ENCODE measurements at places on chromosomes 7 and 10.

- ATAC-seq, result peak; percentile 69
Measured at GRCh38 chr7:143299840-143300239, 11.7 kb downstream of the CASP2 start.

DNA sequence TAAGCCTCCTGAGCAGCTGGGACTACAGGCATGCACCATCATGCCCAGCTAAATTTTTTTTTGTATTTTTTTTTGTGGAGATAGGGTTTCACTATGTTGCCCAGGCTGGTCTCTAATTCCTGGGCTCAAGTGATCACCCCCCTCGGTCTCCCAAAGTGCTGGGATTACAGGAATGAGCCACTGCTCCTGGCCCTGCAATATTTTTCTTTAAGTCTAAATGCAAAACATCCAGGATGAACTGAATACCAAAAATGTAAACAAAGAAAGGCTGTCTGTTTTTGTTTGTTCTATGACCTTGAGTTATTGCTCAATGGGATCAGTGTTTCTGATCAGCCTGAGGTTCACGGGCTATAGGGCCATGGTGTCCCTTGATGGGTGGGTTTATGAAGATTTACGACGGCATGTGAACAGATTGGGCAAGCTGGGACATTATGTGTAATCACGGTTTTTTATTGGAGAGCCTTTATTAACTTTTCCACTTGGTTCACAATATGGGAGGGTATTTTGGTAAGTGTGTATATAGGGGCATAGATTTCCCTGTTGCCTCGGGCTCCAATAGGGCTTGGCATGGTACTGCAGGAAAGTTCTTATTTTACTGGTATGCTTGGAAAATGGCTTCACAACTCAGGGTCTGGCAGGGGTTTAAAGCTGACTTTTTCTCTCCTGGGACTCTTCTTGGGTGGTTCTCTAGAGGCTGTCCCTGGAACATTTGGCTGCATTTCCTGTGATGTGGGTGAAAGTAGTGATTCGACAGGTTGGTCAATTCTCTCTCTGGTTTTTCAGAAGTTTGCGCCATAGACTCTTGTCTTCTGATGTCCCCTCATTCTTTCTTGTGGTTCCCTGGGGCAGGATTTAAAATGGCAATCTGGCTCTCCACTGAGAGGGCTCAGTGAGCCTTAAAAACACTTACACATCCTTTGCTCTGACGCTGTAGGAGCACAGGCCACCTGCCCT, 41.6 kb downstream of the MRPS33 start:
- no peak for ATAC-seq

DNA sequence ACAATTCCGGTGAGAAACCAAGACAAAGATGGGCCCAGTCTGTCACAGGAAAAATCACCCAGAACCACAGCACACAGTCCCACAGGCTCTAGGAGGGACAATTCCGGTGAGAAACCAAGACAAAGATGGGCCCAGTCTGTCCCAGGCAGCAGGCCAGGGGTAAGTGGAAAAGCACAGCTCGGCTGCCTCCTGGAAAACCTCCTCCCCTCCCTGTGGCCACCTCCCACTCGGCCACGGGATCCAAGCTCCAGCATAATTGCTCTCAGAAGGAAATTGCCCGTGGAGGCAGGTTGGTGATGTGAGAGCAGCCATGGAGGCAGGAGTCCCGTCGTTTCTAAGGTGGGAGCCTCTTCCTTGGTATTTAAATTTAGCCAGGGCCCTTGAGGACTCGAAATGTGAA, 95.7 kb downstream of the PLXNA4 start:
- no peak for ATAC-seq

DNA sequence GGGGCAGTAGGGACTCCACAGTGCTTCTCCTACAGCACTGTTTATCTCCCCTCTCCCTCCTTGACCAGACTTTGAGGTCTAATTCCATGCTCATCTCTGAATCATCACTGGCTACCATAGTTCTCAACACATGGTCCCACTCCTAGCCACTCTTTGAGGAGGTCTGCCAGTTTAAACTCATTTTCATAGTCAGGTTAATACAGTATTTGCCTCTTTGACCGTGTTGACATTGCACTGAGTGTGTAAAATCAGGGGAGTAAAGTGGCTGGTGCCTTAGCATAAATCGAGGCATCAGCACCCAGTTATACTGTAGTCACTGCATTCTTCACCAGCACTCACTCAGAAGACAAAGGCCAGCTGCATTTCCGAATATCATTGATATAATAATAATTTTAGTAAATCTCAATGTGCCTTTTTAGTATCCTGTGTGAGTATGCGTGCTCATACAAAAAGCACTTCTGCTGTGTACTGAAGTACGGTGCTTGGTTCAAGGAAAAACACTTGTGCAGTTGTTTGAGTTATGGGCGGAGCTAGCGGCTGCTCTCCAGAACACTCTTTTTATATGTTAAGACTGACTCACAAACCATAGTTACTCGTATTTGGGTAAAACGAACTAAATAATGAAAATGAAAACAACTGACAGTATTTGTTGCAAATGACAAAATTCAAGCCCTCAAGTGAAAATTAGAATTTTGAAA, 89.7 kb downstream of the GALNT11 start:
- no peak for ATAC-seq

GRCh38 chr10:62234077-62234605, 34.5 kb downstream of the RTKN2 start:
- ATAC-seq, result peak; percentile 49

DNA sequence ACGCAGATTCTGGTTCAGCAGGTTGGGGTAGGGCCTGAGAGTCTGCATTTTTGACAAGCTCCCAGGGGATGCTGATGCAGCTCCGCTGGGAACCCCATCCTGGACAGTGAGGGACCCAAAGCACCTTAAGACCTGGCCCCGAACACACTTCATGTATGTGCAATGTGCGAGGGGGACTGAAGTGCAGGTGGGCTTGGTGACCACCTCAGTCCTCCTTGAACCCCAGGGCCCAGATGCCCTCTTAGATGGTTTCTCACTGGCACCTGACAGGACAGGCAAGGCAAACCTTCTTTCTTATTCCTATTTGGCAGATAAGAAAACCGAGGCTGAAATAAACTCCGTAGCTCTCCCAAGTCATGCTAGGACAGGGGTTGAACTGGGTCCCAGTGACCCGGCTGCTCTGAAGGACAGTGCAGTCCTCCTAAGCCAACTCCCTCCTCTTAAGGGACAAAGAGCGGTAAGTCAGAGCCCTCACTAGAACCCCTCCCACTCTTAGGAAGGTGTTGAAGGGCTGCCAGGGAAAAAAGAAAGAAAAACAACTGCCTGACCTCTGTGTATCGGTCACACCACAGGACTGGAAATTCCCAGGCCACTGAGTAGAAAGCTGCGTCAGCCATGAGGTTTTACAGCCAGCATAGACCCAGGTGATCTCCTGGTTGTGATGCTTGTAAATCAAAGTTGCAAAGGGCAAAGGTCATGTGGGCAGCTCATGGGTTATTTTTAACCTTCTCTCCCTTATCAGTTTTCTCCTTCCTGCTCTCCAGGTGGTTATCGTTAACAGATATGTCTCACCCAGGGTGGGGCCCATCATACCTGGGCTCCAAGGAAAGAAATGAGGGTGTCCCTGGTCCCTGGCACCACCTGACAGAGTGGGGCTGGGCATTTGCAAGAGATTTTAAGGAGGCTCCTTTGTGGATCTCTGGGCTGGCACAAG, 90.9 kb upstream of the SMNDC1 start:
- ATAC-seq, result peak; percentile 83

- no peak for ATAC-seq
Measured at GRCh38 chr10:128296253-128297007, 170.2 kb upstream of the MKI67 start.

- ATAC-seq, result peak; percentile 71
Measured at GRCh38 chr7:28921822-28922221, 36.3 kb downstream of the TRIL start.

All from activated CD4-positive, CD25-positive, alpha-beta regulatory T cell treated with anti-CD3 and anti-CD28 coated beads, Interleukin-2, amount 50 U/mL, for 24 hours (primary cell).